Activated T-cell treated with anti-CD3 and anti-CD28 coated beads, Interleukin-2, amount 50 U/mL, for 72 hours (primary cell): ENCODE measurements at places on chromosomes 3 and 15. TPM values are rescaled to one million over a fixed set of nuclear protein-coding genes. Genes with fewer than 3 reads are reported as not detected.
A peak's percentile ranks its signal among the peaks of the same experiment; 100 is the strongest.

GRCh38 chr15:43769584-43770228, 7.1 kb downstream of the ELL3 start:
- peak; percentile 62 for DNase-seq

GRCh38 chr15:36392676-36393266, 186.7 kb upstream of the CDIN1 start:
- DNase-seq = no peak

DNA sequence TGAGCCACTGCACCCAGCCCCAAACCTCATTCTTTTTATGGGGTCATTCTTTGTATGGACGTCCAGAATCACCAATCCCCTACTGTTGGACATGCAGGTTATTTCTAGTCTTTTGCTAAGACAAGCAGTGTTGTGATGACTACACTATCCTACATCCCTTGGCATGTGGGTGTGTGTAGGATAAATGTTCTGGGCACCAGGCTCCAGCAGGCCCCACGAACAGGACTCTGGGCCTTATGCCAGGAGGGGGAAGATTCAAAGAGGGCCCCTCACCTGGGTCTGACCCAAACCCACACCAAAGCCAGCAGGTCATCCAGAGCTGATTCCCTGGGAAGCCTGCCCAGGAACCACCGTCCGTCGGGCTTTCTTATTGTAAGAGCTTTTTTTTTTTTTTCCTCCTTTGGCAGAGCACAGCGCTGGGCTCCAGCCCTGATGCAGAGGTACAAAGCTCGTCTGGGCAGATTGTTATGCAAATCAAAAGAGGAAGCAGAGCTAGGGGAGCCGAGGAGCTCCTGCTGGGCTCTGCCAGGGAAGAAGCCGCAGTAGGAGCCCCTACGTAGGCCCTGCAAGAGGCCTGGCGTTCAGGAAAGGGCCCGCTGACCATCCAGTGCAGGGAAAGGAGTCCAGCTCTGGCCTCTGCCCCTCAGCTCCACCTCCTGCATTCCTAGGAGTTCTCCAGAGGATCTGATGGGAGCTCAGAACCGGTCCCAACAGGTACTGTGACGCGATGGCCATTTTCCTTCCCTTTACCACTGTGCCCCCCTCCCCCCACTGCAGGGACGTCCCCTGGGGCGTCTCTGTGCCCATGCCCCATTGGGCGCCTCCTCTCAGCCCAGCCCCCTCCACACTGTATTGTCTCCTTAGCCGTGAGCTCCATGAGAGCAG, 29.0 kb upstream of the FURIN start:
- no peak for DNase-seq

DNA sequence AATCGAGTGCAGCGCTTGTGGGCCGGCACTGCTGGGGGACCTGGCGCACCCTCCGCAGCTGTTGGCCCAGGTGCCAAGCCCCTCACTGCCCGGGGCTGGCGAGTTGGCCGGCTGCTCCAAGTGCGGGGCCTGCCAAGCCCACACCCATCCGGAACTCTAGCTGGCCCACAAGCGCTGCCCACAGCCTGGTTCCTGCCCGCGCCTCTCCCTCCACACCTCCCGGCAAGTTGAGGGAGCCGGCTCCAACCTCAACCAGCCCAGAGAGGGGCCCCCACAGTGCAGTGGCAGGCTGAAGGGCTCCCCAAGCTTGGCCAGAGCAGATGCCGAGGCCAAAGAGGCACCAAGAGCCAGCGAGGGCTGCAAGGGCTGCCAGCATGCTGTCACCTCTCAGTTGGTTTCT, 73.4 kb downstream of the PLXNA1 start:
- DNase-seq = no peak

EXD1 gene
- not detected for total RNA-seq

GOLGA8H gene
- 0.46 TPM for total RNA-seq

NR1I2 gene
- total RNA-seq = 0.25 TPM

LRRIQ4 gene
- total RNA-seq = not detected
